Esophagus mucosa (tissue), 1 donor: ENCODE measurements at places on chromosomes 7 and 10.
A peak's percentile ranks its signal among the peaks of the same experiment; 100 is the strongest.

GRCh38 chr7:96089511-96089910 lies 232.4 kb downstream of the SLC25A13 start:
- no peak for ATAC-seq

DNA sequence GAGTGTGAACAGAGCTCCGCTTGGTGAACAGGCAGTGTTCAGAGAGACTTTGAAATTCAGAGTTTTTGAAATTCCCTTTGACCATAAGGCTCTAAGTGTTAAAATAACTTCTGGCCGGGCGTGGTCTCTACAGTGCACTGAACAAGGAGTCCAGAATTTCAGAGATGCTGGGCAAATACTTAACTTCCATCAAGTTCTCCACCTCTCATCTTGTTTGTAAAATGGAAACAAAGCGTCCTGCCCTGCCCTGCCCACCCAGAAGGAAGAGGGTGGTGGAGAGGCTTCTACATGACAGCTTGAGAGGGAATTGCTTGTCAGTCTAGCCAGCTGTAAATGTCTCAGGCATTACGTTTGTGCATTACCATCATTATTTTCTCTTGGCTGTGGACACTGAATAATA lies 102.6 kb downstream of the RGS10 start:
- ATAC-seq = no peak

DNA sequence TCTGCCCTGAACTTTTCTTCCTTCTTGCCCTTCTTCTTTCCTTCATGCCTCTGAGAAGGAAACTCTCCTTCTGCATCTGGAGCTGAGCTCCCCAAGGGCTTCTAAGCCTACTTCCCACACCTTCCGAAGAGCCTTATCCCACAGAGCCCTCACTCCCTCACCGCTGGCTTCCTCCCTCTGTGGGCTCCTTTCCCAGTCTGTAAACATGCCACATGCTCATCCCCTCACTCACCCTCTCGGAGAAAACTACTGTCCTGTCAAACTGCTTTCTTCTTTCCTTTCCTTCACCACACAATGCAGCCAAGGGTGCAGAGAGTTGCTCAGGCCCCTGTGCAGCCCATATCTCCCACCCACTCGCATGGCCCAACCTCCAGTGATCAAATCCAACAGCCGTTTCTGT lies 18.1 kb downstream of the ANKRD16 start:
- no peak for ATAC-seq

GRCh38 chr10:88934900-88935672 lies 17.5 kb downstream of the ACTA2 start:
- peak; percentile 67 for ATAC-seq

- ATAC-seq = no peak
Observed at GRCh38 chr10:104487794-104488438, 134.3 kb downstream of the CFAP58 start.

DNA sequence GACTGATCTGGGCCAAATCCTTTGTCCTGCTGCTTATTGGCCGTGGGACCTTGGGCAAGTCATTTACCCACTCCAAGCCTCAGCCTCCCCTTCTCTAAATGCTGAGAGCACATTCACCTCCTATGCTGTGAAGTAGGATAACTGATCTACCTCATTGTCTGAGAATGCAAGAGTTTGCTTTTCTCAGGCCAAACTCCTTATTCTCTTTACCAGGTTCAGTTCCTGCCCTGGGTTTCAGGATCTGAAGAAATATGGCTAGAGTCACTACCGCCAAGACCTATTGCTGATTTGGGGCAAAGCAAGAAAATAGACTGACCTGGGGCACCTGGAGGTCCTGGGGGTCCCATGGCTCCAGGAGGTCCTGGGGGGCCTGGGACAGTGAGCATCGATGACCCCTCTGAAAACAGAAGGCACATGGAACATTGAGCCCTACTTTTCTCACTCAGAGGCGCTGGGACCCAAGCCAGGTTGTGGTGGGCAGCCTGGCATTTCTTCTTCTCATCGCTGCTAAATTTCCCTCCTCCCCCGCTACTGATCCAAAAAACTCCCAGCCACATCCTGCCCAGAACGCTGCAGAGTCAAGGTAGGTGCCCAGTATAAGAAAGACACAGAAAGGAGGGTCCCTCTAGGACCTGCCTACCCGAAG lies 42.4 kb downstream of the COL17A1 start:
- no peak for ATAC-seq

GRCh38 chr7:118306771-118307170 lies 82.3 kb downstream of the ANKRD7 start:
- no peak for ATAC-seq

GRCh38 chr10:34816501-34817002 lies 1.5 kb upstream of the PARD3 start:
- peak; percentile 23 for ATAC-seq

- no peak for ATAC-seq
Observed at GRCh38 chr10:51224671-51225161, 150.4 kb downstream of the PRKG1 start.

DNA sequence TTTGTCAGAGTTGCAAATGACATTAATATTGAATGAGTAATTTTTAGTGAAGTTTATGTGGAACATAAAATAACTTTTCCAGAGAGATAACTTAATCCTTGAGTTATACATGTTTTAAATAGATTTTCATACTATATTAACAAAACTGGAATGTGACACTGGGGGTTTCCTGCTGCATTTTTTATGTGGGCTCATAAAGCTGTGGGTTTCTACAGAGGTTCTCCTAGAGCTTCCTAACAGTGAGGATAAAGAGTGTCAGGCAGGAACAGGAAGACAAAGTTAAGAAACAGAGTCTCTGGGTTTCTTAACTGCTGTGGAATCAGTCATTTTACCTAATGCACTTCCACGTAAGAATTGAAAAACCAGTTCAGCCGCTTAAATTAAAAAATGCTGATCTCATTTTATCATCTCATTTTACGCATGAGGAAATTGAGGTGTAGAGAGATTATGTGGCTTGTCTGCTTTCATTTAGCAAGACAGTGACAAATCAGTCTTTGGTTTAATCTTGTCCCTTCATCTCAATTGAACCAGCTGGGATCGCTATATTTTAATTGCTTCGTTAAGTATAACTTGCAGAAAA lies 5.0 kb downstream of the CD36 start:
- ATAC-seq = peak; percentile 82

DNA sequence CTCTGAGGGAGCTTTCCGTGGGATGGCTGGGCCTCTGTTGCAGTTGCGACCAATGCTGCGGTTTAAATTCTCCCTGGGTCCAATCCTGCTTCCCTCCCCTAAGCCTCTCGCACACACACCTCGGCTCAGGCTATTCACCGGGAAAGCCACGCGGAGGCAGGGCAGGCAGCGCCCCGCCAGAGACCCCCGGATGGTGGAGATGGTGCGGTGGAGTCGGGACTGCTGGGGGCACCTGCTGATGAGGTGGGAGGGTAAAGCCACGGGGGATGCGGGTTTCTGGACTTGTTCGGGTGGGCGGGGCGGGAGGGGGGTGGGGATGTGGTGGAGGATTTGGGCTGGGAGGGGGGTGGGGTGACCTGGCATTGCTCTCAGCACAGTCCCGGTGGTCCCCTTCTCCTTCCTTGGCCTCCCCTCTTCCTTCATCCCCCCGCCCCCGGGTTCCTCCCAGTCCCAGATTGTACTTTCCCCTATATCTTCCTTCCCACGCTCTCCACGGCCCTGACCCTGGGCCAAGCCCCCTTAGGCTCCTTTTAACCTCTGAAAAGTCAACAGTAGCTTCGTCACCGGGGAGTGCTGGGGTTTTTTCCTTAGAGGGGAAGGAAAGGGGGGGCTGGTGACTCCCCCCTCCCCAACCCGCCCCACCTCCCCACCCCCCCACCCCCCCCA lies 16.4 kb downstream of the UNCX start:
- no peak for ATAC-seq

GRCh38 chr10:74453169-74453568 lies 302.1 kb downstream of the ADK start:
- no peak for ATAC-seq

- ATAC-seq = peak; percentile 55
Observed at GRCh38 chr10:824497-824896, 107.0 kb downstream of the LARP4B start.

DNA sequence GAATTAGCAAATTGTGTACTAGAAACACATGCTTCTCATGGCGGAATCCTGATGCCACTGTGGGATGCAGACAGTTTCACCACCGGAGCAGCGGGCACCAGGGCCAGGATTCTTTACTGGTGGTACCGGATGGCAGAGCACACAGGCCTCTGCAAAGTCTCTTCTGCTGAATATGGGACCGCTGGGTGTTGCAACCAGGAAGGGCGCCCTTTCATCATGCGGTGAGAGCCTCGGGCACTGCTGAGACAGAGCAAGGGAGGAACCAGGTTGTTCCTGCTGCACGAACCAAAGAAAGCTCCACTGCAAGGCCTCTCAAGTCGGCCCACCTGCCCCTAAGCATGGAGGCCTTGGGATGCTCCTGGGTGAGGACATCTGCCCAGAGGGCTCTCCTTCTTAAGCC lies 57.0 kb upstream of the NMT2 start:
- no peak for ATAC-seq

- no peak for ATAC-seq
Observed at GRCh38 chr7:129616530-129616929, 5.0 kb downstream of the NRF1 start.

- ATAC-seq = no peak
Observed at GRCh38 chr7:123415625-123416024, 118.8 kb downstream of the IQUB start.

DNA sequence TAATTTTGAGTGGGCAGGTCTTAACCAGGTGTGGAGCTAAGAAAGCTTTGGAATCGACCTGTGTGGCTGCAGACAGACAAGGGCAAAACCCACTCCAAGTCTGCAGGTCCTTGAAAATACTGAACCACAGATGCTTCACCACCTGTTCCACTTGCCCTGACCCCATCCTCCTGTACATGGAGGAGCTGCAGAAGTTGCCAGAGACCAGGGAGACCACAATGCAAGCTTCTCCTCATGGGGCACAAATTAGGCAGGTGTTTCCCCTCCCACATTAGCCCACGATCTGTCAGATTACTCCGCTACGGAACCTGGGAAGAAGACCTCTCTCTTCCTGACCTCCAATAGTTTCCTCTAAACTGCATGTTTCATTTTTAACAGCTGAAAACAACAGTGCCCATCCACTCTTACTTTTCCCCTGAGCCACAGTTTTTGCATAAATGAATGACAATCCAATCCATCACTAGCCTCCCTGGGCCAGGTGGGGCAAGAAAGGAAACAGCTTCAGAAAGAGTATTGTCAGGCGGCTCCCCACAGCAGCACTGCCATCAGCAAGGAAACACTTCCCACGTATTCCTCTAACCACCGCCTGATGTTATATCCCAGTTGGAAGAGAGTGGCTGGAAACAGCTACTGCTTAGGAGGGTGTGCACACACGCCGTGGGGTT lies 141.6 kb downstream of the PRKAG2 start:
- ATAC-seq = no peak
